ENCODE measurements at places on chromosomes 2 and 18.
A peak's percentile ranks its signal among the peaks of the same experiment; 100 is the strongest.

DNA sequence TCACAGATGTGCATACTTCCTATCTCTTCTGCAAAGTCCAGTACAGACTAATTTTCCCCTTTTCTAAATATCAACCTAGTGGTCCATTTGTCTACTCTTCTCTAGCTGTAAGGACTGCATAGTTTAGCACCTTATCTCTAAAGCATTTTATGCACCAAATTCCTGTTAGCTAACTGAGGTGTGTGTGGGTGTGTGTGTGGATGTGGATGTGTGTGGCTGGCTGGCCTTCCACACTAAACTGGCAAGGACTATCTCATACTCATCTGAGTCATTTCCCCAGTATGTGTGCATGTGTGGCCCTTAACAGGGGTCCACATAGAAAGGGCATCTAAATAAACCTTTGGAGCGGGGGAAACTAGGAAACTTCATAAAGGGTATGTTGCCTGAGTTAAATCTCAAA lies 139.6 kb downstream of the TTC32 start:
- no peak for DNase-seq

DNA sequence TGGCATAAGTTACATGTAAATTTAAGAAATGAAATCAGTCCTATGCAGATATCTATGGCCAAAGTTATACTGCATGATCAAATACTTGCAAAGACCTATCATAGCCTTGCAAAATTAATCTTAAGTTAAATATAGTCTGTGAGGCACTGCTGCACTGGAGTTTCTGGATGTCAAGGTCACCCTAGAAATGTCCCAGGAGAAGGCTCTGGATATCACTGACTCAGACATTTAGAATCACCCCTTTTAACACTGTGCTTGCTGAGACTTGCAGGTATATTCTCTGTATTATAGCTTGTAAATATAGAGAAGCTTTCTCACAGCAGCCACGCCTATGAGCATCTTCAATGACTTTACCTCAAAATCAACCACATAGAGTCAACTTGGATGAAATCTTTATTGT lies 51.5 kb downstream of the ETAA1 start:
- no peak for DNase-seq

- DNase-seq, result no peak
Measured at GRCh38 chr2:232465061-232465460, 9.1 kb downstream of the ALPI start.

DNA sequence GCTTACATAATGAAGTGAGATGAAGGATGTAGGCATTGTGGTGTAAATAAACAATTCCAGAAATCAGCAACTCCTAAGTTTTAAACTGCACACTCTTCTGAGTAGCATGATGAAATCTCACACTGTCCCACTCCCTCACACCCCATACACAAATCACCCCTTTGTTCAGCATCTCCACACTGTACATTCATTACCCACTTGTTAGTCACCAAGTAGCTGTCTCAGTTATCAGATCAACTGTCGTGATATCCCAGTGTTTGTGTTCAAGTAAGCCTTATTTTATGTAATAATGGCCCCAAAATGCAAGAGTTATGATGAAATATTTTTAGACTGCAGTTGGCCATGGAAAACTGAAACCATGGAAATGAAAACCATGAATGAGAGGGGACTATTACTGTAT lies 135.7 kb downstream of the GRB14 start:
- no peak for DNase-seq

GRCh38 chr2:17803497-17803896 lies 12.8 kb upstream of the MSGN1 start:
- DNase-seq, result no peak

DNA sequence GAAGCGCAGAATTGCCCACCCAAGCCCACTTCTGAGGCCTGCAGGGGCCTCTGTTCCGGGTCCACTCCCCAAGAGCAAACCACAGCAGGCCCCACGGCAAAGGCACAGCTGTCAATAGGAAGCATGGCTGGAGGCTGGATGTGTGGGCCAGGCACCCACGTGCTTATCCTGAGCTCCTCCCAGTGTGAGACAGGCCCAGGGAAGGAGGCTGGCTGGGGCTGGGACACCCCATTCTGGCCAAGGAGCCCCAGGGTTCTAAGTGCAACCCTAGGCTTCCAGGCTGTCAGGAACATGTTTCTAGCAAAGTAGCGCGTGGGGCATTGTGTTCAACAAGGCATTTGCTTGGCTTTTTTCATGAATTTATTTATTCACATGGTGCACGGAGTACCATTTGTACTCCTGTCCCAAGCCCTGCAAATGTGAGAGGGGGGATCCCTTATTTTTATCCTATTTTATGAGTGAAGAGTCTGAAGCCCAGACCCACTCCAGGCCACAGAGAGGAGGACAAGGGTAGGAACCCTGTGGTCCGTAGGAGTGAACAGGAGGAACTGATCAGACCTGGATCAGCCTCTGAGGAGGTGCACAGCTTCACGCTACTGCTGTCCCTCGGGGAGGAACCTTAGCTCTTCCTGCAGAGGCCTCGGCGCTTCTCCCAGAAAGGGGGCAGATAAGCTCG lies 6.1 kb upstream of the RAB17 start:
- DNase-seq, result no peak

- DNase-seq, result no peak
Measured at GRCh38 chr2:234536178-234536965, 39.5 kb upstream of the ARL4C start.

DNA sequence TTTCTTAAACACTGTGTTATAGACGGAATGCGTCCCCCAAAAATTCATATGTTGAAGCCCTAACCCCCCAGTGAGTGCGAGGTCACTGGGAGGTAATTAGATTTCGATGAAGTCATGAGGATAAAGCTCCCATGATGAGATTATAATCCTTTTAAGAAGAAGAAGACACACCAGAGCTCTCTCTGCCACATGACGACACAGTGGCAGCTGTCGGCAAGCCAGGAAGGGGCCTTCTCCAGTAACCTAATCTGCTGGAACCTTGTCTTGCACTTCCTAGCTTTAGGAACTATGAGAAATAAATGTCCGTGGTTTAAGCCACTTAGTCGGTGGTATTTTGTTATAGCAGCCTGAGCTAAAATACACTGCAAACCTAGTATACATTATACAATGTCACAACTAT lies 12.3 kb downstream of the TMEM237 start:
- DNase-seq, result no peak

- peak; percentile 16 for DNase-seq
Measured at GRCh38 chr2:41736105-41736567, 311.7 kb upstream of the PKDCC start.

GRCh38 chr2:33730193-33730592 lies 131.1 kb upstream of the FAM98A start:
- DNase-seq, result no peak

- DNase-seq, result no peak
Measured at GRCh38 chr2:236574424-236575145, 5.0 kb downstream of the ACKR3 start.

DNA sequence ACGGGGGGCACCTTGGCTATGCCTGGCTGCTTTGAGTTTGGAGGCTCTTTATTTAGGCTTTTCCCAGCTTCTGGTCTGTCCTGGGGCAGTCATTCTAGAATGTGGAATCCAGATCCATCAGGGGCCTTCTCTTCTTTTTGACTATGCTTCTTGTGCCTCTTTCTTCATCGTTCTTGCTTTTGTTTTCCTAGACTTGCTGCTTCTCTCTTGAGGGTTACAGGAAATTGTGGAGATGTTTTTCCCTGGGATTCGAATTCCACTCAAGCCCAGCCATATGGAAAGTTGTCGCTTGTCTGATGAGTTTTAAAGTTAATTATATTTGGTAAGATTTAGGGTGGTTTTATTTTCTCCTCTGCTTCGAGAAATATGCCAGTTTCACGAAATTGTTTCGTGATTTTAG lies 2.4 kb downstream of the GLI2 start:
- no peak for DNase-seq

DNA sequence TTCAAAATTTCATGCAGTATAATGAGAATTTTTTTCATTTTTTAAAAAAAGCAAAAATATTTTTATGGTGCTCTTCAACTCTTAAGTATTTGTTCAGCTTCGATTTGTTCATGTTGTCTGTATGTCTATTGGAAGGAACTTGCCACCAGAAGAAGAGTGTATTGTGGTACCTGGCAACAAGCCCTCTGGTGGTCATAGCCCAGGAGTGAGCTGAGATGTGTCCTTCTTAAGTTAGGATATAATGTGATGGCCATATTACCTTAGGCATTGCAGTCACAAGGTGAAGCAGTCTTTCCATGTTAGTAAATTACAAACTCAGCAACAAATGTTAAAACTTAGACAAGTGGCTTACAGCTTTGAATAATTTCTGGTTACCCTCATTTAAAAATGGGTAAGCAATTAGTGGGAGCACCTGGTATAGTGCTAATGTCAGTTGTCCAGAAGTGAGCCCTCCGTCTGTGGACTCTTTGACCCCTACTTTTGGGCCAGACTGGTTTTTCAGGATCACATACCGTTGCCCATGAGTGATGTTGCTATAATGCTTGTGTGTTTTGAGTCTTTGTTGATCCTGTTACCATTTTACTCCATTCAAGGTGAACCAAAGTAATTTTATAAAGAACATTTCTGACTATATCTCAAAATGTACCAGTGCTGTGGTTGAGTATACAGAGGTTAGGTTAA lies 57.4 kb downstream of the MYO1B start:
- DNase-seq, result no peak

DNA sequence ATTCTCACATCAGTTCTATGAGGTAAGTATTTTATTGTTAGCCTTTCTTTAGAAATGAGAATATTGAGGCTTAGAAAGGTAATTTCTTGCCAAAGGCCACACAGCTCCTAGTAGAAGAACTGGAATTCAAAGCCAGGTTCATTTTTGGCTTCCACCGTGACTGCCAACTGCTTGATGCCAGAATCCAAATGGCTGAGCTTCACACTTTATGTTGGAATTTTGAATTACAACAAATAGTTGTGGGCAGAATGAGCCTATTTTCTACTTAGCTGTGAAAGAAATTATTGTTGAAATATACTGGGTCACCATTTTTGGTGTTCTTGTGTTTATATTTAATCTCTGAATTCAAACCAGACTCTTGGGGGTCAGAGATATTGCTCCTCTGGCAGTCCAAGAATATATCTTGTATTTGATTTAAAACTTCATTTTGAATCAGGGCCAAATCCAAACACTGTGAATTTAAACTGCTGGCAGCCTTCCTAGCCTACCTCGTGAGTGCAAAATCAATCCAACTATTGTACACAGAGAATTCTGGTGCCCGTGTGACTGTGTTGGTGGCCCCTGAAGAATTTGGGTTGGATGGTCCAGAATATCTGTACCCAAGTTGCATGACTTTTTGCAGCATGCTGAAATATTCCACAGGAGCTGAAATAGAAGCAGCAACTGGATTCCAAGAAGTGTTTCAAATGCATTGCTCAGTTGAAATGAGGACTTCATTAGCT lies 35.6 kb upstream of the LPIN1 start:
- no peak for DNase-seq

GRCh38 chr2:121429927-121430520 lies 100.7 kb upstream of the RNU4ATAC start:
- no peak for DNase-seq

Measured in stimulated activated naive B cell treated with anti-CD40 and anti-IgM and Interleukin-4, amounts not matched to agents 10 μg/mL and 1 μg/mL and 100 μg/mL, for 72 hours (primary cell).